ENCODE measurements at places on chromosomes 11 and 22.

DNA sequence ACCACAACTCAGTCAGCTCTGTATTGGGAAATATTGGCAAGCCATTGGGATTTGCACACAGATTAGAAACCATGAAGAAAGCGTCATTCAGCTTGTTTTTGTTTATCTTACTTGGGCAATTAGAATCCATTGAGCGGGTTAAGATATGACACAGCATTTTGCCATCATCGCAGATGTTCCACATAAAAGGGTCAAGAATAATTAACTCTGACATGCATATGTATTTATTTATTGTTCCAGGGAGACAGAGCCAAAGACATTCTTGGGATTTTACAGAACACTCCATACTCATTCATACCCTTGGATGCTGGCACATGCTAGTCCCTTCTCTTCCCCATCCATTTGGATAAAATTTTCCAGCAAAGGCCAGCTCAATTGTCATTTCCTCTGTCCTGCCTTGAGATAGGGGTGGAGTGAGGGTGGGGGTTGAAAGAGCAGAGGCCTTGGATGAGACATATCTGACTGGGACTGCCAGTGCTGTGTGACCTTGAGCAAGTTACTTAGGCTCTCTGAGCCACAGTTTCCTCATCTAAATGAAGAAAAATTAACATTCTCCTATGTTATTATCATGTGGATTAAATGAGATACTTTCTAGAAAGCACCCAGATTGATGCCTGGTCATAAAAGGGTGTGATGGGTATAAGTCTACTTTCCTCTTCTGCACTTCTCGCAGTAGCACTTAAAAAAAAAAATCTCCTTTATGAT lies 179.7 kb downstream of the RRAS2 start:
- DNase-seq = no peak

DNA sequence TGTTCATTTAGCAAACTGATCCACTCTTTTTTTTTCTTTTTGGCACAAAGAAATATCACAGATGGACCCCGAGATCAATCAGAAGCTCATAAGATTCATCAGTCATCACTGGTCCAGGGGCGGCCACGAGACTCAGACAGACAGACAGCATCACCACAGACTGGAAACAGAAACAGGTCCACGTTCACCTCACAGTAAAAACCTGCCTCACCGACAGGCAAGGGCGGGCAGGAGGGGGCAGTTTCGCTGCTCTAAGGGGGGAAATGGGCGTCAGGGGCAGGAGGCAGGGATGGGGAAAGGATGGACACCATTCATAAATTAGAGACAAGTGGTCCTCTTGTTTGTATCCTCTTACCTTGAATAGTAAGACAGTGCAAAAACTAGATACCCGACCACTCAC lies 16.5 kb downstream of the CHST1 start:
- no peak for DNase-seq

DNA sequence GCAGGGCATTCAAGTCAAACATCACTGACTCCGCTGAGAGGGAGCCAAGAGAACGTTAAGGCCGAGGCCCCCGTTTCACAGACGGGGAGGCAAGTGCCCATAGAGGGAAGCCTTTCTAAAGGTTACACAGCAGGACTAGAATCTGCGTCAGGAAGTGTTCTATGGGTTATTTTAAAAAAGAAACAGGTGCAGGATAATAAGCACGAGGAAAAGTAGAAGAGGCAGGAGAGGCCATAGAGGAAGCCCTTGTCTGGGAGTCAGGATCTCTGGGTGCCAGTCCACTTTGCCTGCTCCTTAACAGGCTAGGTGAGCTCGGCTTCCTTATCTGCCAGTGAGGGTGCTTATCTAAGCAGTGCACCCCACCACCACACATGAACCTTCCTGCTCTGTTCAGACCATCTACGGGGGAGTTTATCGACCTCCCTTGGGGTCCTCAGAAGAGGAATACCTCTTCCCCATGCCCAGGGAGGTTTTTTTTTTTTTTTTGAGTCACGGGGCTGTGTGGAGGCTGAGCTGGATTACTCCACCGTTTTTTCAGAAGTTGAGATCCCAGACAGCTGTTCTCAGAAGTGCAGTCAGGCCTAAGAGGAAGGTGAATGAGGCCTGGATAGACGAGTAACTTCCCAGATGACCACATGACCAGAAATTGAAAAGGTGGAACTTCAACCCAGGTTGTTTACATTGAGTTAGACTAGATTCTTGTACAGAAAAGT lies 1.2 kb upstream of the FCHSD2 start:
- no peak for DNase-seq

- DNase-seq = no peak
Observed at GRCh38 chr11:73265853-73266645, 6.1 kb upstream of the P2RY6 start.

DNA sequence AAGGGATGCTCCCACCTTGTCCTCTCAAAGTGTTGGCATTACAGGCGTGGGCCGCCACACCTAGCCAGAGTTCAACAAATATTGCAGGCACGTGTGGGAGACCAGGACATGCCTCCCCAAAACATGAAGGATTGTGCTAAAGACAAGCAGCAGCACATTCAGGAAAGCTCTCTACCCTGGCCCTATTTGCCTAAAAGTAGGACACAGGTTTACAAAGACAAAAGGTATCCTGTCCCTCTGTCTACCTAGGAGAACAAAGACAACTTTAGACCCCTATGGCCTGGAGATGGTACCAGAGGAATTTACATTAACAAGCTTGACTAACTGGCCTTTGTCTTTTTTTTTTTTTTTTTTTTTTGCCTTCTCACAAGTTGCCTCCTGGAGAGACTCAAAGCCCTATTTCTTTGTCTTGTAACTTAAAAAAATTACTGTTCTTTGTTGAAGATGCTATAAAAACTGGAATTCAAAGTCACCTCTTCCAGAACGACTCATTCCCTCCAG lies 859 bp upstream of the ACCS start:
- no peak for DNase-seq
